ENCODE measurements at places on chromosomes 6 and 20. TPM values are rescaled to one million over a fixed set of nuclear protein-coding genes. Genes with fewer than 3 reads are reported as not detected.

DNA sequence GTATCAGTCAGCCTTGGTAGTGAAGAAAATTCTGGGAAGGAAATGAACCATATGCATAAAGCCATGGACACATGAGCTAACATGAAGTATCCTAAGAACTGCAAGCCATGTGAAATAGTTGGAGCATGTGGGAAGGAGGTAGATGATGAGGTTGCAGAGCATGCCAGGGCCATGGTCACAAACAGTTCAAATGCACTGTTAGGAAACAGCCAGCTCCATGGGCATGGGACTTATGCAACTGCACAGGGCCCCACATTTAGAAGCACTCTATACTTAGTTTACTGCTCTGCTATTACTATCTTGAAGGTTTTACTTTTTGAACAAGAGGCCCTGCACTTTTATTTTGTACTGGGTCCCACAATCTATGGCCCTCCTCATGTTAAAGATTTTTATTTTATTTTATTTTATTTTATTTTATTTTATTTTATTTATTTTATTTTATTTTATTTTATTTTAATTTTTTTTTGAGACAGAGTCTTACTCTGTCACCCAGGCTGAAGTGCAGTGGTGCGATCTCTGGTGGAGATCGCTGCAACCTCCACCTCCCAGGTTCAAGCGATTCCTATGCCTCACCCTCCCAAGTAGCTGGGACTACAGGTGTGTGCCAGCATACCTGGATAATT lies 169.1 kb downstream of the IBTK start:
- DNase-seq = no peak

DNA sequence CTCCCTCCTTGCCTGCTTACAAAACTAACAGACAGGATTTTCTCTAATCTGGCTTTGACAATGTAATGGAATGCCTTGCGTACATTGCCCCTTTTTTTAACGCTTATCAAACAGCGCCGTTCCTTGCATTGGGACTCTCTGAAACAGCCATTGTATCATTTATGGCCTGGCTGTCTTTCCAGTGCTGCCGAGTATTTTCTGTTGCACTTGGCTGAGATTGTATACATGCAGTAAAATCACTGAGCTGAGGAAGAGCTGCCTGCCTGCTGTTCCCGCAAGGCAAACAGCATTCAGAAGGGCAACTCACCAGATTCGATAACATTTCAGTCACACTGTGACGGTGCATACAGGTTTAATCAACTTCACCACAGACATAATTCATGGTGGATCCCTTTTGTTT lies 106.0 kb downstream of the SH3BGRL2 start:
- DNase-seq = no peak

The KIAA0408 gene
- total RNA-seq = 1.3 TPM

The SLC17A3 gene
- not detected for total RNA-seq

The MYLK4 gene
- total RNA-seq = 0.26 TPM

The OOEP gene
- not detected for total RNA-seq
